WERI-Rb-1 (cell line): ENCODE measurements at places on chromosomes 3 and 15.
A peak's percentile ranks its signal among the peaks of the same experiment; 100 is the strongest.

- no peak for DNase-seq
Observed at GRCh38 chr3:173932624-173933023, 535.1 kb downstream of the NLGN1 start.

DNA sequence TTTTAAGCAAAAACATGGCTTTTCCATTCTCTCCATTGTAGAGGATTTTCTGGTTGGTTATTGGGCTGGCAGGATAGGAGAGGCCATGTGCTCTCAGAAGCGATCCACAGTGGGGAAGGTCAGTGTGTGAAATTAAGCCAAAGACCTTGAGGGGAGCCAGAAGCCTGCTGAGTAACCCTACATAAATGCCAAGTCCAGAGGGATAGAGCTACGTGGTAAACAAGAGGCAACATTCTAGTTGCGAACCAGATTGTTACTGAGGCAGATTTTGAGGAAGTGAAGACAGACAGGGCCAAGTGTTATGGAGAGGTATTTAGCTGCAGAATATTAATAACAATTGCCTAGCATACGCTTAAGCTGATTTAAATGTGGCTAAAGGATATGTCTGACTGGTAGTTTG is 592.8 kb upstream of the GBE1 start:
- DNase-seq, result no peak

- DNase-seq, result no peak
Observed at GRCh38 chr3:194837457-194838127, 151.9 kb downstream of the FAM43A start.

- DNase-seq, result no peak
Observed at GRCh38 chr15:61521953-61522352, 292.9 kb upstream of the RORA start.

GRCh38 chr3:49165771-49166751 is at the start of gene CCDC71:
CCDC71 (minus strand) TSS chr3:49166331; CDS start chr3:49164208, 2,123 bp downstream.
- DNase-seq, result peak; percentile 76

DNA sequence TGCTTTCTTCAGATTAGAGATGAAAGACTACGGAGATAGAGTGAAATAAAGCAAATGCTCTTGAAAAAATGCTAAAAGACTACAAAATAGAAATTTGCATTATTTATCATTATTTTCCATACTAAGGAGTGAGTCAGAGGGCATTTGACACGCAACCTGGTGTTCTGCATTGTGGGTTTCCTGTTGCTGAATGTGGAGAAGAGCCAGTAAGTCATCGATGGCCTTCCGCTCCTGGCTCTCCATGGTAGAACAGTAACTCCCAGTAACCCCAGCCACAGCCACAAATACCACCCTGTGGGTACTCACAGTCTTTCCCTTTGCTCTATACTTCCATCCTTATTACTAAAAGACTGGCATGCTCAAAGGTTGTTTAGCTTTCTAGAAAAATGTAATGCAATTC is 61.5 kb downstream of the CGGBP1 start:
- DNase-seq, result no peak

DNA sequence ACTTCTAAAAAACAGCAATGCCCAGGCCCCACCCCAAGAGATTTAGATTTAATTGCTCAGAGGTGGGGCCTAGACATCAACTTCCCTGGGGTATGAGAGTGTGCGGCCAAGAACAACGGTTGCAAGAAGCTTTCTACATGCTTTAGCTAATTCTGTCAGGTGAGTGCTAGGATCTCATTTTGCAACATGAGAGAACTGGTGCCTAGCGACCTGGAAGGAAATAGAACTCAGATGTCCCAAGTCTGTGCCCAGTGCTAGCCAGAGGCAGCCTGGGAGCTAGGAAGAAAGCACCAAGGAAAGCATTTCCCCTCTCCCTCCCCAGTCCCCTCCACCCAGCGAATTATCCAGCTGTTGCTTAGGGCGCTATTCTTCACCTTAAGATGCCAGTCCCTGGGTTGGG is 22.9 kb upstream of the HRH1 start:
- no peak for DNase-seq

DNA sequence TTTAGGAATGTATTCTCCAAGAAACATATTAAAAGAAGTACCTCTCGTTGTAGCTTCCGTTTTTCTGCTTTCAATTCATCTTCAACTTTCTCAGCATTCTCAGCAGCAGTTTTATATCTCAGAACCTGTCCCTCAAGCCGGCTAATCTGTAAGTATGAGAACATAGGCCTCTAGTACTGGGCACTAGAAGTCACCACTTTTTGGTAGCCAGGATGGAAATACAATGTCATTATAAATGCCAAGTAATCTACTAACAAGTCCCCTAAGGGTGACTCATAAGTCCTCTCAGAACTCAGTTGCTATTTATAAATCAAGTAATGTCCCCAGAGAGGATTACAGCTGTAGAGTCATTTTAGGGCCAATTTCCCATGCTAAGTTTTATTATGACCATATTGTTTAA is 61.1 kb downstream of the MLH1 start:
- DNase-seq, result no peak

- no peak for DNase-seq
Observed at GRCh38 chr15:63070681-63071129, 28.2 kb downstream of the TPM1 start.

DNA sequence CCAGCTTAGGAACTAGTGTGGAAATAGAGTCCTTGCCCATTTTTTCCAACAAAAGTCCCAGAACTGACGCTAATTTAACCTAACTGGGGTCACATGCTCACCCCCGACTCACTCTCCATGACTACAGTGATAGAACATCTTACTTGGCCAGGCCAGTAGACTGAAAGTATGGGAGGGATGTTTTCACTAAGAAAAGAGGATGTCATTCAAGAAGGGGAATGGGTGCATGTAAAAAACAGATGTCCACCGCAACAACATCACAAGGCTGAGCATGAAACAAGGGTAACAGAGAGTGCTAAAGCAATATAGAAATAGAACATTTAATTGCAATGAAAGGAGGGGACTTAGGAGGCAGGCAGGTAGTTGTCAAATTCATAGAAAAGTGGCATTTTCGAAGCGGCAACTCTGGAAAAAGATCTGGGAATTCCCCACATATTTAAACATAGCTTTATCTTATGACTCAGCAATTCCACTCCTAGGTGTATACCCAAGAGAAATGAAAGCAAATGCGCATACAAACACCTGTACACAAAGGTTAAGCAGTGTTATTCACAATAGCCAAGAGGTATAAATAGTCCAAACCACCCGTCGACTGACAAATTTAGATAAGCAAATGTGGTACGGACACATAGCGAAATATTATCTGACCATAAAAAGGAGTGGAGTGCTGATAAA is 41.1 kb upstream of the UBE2E2 start:
- no peak for DNase-seq

GRCh38 chr3:31934018-31934417 is 47.0 kb downstream of the OSBPL10 start:
- no peak for DNase-seq

DNA sequence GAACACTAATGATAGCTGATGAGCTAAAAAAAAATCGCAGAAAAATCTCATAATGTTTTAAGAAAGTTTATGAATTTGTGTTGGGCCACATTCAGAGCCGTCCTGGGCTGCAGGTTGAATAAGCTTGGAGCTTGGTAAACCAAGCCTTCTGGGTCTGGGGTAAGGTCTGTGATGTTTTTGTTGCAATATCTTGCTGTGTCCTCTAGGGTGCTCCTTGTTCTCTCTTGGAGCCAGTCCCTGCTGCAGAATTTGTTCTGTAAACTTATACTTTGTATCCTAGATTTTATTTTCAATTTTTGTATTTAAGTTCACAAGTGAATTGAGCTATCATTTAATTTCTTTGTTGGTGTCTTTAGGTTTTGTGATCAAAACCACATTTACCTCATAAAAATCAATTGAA is 143.7 kb downstream of the NR1D2 start:
- DNase-seq, result peak; percentile 20

DNA sequence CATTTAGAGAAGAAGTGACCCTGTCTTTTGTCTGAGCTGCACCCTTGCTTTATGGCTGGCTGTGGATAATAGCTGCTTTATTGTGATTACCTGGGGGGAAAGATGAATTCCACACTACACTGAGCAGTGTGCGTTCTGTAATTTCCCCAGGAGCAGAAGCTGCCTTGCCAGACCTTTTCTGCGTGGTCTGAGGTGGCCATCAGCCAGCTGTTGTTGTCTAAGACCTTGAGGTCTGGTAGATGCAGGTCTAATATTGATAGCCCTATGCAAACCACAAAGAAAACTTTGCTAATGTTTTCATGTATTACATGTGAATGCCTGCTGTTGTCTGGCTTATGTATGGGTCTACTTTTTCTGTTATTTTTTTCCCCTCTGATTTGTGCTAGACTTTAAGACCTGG is 144.6 kb downstream of the THSD4 start:
- DNase-seq, result no peak
